ENCODE measurements at places on chromosomes 4 and X. TPM values are rescaled to one million over a fixed set of nuclear protein-coding genes. Genes with fewer than 3 reads are reported as not detected.

The CTAG1B gene
- not detected for total RNA-seq

The NSUN7 gene
- total RNA-seq = 0.34 TPM

The PDE6B gene
- 3.3 TPM for total RNA-seq

The PAK3 gene
- 0.95 TPM for total RNA-seq

The SNCA gene
- total RNA-seq = 59.9 TPM

The GRPR gene
- not detected for total RNA-seq

The RS1 gene
- not detected for total RNA-seq

The DGAT2L6 gene
- total RNA-seq = not detected

The TMPRSS11F gene
- total RNA-seq = not detected

The AFM gene
- total RNA-seq = not detected

The PIR gene
- 22.6 TPM for total RNA-seq

The PCDH18 gene
- total RNA-seq = under 0.01 TPM

The CC2D2A gene
- total RNA-seq = 19.1 TPM

The CT47A1 gene
- total RNA-seq = not detected

Data from hair follicular keratinocyte (primary cell).